ENCODE measurements at places on chromosomes 12 and 14.

DNA sequence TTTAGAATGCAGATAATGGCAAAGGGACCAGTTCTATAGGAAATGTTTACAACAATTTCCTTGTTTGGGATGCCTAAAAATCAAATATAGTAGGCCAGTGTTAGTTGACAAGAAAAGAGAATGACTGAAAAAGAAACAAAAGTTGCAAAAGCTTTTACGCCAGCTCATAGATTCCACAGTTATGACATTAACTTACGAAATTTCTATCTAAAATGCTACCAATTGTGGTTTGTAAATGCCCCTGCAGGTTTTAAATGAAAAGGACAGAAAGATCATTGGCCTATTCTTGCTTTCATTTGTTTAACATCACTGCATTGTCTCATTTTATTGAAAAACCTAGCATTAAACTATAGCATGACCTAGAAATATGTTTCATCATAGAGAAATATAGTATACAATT is 345.8 kb downstream of the CCDC91 start:
- no peak for DNase-seq

DNA sequence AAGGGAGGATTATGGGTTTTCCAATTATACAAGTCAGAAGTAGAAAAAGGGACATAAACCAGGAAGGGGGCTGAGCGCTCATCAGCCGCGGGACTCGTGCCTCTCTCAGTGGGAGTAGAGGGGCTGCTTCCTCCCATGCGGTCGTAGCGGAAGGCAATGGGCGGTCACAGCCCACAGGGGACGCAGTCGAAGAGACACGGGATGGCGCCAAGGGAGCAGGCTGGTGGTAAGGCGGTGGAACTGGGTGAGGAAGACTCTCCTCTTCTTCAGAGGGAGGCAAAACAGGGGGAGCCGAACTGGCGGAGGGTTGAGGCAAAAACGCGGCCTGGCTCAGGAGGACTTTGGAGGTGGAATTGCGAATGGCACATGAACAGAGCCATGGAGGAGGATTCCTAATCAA is 677.7 kb downstream of the TMEM121 start:
- no peak for DNase-seq

GRCh38 chr14:61646366-61647116 is 48.8 kb upstream of the HIF1A start:
- DNase-seq = no peak

- peak; percentile 66 for DNase-seq
These were observed 37.6 kb upstream of the BCL2L14 start for GRCh38 chr12:12032851-12033797.

DNA sequence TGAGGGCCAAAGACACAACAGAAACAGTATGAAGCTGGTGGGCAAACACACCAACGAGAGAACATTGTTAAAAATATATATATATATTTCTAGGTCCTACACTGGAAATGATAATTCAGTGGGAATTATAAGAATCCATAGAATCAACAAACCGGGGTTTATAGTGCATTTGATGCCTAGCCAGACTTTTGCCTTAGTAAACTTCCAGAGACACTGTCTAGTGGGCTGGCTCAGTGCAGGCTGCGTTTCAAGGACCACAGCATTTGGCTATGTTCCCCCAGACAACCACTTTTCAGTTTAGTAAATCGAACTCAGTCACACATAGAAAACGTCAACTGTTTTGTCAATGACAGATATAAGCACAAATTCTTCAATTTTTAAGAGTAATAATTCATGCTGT is 41.9 kb downstream of the SLC38A4 start:
- DNase-seq = no peak

DNA sequence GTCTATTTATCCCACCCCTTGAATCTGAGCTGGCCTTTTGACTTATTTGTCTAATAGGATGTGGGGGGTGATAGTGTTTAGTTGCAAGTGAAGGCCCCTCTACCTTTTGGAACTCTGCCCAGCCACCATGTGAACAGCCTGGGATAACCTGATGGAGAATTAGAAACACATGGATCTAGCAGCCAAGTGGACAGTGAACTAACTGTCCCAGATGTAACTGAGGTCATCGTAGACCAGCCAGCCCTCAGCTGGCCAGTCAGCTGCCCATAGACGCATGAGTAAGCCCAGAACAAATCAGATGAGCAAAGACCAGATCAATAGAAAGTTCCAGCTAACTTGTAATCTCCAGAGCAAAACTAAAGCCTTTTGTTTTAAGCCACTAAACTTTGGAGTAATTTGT is 19.0 kb downstream of the KLRB1 start:
- DNase-seq = no peak

DNA sequence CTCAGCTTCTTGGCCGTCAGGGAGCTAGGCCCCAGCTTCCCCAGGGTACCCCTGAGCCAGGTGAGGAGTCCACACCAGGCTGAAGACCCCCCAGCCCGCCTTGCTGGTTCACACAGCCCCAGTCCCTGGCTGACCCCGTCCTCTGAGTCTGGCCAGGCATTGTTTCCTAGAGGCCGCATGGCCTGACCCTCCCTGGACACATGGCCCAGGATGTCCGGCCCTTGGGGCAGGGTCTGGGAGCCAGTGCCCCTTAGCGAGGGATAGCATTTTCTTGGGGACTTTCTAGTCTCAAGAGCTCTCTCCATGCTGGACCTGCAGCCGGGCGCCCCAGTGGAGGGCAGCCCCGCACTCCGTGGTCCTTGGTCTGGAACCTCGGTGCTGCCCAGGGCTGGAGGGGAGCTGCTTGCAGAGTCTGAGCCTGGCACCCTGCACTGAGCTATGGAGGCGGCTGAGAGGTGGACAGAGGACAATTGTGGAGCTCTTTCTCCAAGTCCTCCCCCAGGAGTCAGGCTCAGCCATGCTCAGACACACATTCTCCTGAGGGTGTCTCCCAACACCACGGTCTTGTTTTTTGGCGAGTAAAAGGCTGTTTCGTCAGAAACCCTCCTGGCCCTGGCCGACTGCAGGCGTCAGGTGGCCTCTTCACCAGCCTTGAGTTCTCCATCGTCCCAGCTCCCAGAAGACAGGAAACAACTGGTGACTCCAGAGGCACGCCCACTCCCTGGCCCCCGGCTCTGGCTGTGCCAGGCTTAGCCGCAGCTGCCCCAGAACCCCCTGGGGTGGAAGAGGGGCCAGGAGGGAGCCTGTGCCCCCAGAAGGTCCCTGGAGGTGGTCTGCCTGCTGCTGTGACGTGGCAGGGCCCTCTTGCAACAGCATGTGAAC is 17.6 kb upstream of the CRIP2 start:
- no peak for DNase-seq

- DNase-seq = no peak
These were observed 176.3 kb upstream of the GSC start for GRCh38 chr14:94946244-94946643.

DNA sequence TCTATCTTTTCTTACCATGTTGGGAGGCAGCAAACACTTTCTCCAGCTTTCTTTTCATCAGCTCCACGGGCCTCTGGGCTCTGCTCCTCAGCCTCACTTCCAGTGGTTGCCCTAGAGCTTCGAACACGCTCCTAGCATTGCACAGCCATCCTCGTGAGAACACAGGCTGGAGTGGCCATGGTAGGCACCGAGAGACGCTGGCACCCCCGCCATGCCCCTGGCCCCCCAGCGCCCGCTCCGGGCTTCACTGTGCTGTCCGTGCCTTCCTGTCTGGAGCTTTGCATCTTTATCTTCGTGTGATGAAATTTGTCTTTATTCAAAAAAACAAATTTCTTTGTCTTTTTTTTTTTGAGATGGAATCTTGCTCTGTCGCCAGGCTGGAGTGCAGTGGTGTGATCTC is 352.2 kb downstream of the TMEM121 start:
- no peak for DNase-seq

DNA sequence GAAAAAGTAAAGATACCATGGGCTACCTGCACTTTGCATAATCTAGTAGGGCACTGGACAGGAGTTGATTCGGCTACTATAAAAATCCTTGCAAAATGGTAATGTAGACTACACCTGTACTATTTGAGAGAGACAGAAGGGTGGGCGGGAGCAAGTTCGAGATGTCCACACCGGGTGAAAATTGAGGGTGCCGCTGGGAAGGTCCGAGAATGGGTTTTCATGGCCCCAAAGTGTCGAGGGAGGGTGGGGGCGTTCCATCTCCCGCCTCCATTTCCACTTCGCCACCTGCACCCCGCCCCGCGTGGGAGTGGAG is 648 bp downstream of the SNX6 start:
- no peak for DNase-seq

- no peak for DNase-seq
These were observed 27.5 kb downstream of the CCDC91 start for GRCh38 chr12:28217805-28218204.

DNA sequence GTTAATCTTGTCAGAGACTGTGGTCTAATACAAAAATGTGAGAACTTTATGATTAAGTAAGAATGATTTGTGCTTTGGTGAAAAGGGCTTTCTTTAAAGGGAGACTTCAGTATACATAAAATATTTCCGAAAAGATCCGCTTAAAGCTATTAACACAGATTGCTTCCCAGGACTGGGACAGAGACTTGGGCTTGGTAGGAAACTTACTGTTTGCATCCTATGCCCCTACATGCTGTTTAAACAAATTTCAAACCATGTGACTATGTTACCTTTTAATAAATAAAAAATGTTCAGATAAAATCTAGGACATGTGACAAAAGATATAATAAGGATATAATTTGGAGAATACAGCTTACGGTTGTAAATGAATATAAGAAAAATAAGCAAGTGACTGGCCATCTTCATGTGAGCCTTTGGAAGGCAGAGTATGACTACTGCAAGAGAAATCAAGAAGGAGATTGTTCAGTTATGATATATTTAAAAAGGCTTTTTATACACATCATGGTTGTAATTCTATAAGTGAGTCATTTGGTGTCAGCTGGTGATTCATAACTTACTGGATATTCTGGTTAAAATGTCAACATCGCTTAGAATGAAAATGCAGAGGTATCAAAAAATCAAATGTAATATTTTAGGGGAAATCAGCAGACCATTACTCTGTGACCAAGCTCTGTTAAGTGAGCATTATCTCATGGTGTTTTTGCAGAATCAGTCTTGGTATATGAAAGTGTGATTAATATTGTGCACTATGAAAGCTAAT is 234.7 kb upstream of the E2F7 start:
- no peak for DNase-seq

- DNase-seq = no peak
These were observed 687 bp downstream of the IFFO1 start for GRCh38 chr12:6555018-6555691.

GRCh38 chr14:77065851-77066577 is 32.0 kb upstream of the CIPC start:
- no peak for DNase-seq

- DNase-seq = no peak
These were observed 6.0 kb downstream of the PSMB11 start for GRCh38 chr14:23047751-23048693.

GRCh38 chr14:54599966-54600716 is 33.2 kb downstream of the SAMD4A start:
- DNase-seq = no peak

DNA sequence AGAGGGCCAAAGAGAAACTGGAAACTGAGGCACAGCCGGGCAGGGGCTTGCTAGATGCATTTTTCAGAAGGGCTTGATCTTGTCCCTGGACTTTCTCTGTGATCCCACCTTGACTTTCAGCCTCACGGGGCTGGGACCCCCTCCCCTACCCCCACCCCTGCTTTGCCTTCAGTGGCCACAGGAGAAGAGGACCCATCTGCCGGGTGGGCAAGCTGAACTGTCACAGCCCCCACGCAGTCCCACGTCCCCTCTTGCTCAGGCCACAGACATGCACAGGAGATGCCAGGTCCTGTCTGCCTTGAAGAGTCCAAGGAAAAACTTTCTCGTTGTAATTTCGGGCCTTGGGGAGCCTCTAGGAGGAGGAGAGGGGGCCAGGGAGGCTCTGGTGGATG is 158.9 kb downstream of the KIF26A start:
- DNase-seq = no peak

DNA sequence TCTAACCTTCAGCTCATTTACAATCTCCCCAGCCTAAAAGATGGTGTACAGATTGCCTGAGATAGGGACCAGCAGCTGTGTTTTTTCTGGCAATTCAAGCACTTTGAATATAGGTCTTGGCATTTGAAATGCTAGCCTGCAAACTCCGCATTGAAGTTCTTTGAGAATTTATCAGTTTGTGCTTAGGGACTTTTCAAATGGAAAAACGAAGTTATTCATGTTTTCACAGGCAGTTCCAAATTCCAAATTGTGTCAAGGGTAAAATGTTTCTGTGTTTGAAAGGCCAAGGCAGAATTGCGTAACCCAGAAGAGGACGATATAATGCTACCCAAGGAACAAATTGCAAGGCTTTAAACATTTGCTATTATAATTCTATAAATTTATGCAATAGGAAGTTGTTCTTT is 168.9 kb upstream of the RASSF8 start:
- DNase-seq = no peak

DNA sequence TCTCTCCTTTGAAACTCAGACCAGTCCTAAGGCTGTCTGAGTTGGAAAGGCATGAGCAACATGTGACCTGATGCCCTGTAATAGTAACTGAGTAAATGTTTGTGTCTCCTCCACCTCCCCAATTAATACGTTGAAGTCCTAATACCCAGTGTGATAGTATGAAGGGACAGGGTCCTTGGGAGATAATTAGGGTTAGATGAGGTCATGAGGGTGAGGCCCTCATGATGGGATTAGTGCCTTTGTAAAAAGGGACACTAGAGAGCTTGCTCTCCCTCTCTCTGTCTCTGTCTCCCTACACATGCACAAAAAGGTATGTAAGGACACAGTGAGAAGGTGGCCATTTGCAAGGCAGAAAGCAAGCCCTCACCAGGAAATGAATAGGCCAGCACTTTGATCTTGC is 18.1 kb upstream of the KIF21A start:
- DNase-seq = no peak

DNA sequence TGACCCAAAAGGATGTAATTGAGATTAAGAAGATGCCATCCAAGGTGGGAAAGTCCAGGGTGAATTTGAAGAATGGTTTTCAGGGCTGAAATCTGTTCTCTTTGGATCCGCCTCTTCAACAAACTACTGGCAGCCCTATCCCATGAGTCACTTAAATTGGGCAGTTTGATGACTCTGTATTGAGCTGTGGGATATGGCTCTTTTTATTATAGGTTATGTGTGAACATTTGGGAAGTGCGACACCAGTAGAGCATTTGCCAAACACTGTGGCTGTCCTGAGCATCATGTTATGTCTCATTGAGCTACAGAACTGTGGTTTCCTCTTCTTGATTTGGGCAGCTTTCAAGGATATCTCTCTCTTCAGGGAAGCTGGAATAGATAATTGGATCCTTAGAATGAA is 22.3 kb downstream of the IFT43 start:
- no peak for DNase-seq

- peak; percentile 84 for DNase-seq
These were observed at the start of gene BLOC1S1 for GRCh38 chr12:55715833-55716581. BLOC1S1 (plus strand) TSS chr12:55716046; CDS start chr12:55716052, 6 bp downstream.

DNA sequence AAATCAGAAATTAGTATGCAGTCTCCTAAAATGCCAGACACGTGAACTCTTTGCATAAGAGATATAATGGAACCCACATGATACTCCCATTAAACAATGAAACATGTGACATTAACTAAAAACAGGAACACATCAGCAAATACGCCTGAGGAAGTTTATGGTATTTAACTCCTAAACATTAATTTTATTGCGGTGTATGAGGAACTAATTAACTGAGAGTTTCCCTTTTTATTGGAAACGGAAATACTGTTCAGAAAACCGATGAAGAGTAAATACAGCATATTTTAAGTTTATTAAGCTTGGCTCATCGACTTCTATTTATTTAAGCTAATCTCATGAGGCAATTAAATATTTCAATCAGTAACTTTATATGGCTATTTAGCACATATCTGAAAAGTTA is 290.3 kb downstream of the SOX5 start:
- no peak for DNase-seq

GRCh38 chr14:103686831-103687485 is 28.3 kb downstream of the XRCC3 start:
- no peak for DNase-seq

Measured in stimulated activated CD4-positive, alpha-beta T cell treated with anti-CD3 and anti-CD28 coated beads, Interleukin-1b, Interleukin-23, amount 100 ng/mL, for 4 hours (primary cell).